Thoracic aorta endothelial cell (primary cell): ENCODE measurements at places on chromosomes 5 and 9. TPM values are rescaled to one million over a fixed set of nuclear protein-coding genes. Genes with fewer than 3 reads are reported as not detected.

CDH9 gene
- not detected in 2 replicates for total RNA-seq

NPR3 gene
- 0.13 and 0.14 TPM in 2 replicates for total RNA-seq

CCL21 gene
- total RNA-seq, result not detected in 2 replicates

SPATA31E1 gene
- total RNA-seq, result not detected in 2 replicates

GGTA1 gene
- total RNA-seq, result 0.27 and 0.29 TPM in 2 replicates
